ENCODE measurements at places on chromosomes 7 and 10. TPM values are rescaled to one million over a fixed set of nuclear protein-coding genes. Genes with fewer than 3 reads are reported as not detected.

GRCh38 chr10:128744092-128744491, 617.9 kb upstream of the MKI67 start:
- DNase-seq = no peak

DNA sequence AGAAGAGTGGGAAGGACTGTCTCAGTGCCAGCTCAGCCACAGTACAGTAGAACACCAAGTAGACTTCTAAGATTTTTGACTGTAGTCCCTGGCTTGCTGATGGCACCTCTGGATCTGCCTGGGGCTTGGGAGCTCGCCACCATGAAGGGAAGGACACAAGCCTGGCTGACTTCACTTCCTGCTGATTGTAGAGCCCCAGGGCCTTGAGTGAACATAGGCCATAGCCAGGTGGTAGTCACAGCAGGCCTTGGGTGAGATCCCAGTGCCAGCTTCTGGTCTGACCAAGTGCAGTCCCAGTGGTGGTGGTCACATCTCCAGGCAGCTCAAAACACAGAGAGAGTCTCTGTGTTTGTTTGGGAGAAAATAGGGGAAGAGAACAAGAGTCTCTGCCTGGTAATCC, 57.6 kb upstream of the HBP1 start:
- DNase-seq = no peak

DNA sequence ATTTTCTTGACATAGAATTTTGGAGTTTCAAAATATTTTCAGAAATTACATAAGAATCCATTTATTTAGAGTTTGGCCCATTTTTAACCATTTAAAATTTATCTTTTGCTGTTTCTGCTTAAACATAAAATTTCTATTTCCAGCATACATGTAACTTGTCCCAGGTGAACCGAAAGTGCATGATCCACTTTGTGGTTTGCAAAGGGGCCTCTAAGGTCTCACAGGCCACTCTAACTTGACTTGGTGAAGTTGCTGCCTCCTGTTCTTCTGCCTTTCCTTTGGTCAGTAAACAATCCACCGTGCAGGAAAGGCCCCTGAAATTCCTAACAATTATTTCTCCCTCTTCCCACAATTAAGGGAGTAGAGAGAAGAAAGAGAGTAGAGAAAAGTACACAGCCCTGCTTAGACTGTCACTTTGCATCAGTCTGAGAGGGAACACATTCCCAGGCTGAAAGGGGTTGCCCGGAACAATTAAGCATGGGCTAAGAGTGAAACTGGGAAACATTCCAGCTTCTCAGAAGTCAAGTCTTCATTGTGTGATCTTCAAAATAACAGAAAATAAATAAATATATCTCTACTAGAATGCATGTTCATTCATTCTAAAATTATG, 79.5 kb upstream of the SEMA3A start:
- no peak for DNase-seq

DNA sequence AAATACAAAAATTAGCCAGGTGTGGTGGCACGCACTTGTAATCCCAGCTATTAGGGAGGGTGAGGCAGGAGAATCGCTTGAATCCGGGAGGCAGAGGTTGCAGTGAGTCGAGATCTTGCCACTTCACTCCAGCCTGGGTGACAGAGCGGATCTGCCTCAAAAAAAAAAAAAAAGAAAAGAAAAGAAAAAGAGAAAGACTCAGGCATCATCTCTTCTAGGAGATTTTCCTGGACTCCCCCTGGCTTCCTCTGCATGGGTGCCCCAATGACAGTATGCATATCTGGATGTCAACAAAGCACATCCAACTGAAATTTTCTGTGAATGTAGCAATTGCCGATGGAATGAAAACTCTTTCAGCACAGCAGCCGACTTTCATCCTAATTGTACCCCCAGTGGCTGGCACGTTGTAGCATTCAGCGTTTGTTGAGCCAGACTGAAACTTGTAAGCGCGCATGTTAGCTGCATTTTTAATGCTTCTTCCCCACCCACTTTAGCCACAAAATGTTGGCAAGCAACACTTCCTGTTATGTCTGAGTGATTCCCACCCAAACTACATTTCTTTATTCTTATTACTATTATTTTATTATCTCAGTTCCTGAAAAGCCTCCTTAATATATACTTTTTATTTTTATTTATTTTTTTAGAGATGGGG, 70.2 kb downstream of the PRTFDC1 start:
- DNase-seq = no peak

GRCh38 chr10:99161165-99161564, 74.5 kb downstream of the HPSE2 start:
- no peak for DNase-seq

DNA sequence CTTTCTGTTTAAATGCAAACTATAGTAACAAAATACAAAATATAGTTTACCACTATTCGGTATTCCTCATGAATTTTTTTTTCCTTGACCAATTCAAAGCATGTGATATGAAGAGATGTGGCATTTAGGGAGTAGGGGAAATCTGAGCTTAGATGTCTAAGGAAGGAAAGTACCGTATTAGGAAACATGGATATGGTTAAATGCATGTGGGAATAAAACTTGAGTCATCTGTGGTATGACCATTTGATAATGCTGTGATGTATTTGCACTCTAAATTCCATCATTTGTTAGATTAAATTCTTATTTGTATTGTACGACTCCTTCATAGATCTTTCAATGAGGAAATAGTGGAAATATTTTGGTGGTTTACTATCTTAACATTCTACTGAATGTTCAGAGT, 19.7 kb downstream of the AHR start:
- DNase-seq = no peak

DNA sequence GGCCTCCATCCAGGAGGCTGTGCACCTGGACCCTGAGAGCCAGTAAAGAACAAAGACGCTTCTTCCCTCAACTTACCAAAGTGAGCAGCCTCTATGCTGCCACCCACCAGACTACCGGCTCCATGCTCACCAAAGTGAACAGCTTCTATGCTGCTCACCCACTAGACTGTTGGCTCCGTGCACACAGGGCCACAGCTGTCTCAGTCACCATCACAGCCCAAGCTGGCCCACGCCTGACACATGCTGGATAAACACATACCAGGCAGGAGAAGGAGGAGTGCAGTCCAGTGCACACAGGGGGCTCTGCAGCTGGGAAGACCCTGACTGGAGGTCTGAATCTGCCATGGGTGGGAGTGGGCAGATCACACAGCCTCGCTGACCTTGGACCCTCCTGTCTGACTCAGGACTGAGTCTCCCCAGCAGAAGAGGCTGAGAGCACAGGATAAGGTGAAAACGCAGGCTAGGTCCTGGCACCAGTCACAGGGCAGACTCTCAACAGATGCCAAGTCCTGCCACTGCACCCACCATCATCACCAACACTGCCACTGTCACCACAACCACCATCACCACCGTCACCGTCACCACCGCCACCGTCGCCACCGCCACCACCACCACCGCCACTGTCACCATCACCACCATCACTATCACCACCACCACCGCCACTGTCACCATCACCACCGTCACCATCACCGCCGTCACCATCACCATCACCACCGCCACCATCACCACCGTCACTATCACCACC, 130.9 kb downstream of the MAD1L1 start:
- DNase-seq = no peak

GRCh38 chr10:48273741-48274140, 755 bp downstream of the FRMPD2 start:
- DNase-seq = no peak

DNA sequence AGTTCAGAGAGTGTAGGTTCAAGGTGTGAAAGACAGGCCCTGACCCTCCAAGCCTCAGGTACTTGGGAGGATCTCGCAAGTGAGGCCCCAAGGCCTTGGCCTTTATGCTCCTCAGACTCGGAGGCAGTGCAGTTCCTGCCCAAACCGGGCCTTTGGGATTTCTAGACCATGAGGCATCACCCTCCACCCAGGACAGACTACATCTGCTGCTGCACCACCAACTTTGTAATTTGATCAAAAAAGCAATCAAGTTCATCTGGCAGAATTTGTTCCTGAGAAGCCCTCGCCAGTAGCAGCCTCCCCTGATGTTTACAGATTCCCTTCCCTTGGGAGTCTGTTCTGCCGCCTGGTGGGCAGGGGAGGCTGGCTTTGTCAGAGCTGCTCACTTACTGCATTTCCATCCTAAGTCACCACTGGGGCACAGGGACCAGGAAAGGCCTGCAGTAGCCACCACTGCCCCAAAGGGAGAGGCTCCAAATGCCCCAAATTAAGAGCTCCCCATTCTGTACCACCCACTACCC, 2.1 kb downstream of the CAMK2G start:
- DNase-seq = no peak

- no peak for DNase-seq
Measured at GRCh38 chr10:59908808-59909143, 2.4 kb upstream of the CCDC6 start.

DNA sequence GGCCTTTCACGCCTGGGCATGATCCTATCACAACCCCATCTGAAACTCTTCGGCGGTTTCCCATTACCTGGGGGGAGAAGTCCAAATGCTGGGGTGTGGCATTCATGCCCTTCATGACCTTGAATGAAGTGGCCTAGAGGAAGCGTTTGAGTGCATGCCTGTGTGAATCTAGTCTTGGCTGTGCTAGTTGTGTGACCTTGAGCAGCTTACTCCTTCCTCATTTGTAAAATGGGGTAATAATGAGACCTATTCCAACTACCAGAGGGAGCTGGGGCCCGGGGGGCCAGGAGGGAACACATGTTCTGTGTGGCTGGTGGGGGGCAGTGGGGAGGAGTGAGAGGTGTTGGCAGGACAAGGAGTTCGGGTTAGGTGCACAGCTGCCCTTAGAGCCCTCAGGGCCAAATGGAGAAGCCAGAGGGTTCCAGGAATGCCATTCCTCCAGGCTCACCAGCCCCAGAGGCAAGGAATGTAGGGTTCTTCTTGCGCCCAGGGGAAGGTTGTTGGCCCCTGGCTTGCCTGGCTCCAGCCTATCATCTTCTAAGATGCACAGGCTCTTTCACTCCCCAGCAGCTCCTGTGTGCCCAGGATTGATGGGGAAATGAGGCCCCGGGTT, 21.3 kb upstream of the TBRG4 start:
- no peak for DNase-seq

DNA sequence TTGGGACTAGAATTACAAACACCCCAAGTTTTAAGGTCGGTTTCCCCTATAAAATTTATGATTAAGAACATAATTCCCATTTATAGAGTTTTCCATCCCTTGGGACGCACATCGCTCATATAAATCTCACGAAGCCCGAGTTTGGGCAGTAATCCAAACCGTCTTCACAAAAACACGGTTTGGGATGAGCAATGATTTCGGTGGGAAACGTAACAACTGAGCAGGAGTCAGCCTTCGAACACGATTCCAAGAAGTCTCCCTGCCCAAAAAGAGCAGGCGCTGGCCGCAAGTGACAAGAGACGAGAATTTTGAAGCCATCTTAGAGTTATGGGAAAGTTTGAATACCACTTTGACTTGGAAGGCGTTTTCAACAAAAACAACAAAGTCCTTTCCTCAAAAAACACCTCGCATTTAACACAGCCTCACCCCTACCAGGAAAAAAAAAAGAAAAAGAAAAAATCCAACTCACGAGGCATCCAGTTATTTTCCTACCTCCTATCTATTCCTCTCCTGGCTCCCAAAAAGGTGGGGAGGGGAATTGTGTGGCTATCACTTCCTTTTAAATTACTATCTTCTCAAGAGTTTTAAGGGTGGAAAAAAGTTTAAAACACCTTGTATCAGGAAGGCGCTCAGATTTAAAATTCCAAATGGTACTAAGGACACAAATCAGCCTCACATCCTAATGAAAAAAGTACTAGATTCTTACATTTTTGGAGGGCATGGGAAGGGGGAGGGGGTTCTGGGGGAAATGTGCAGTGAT, 1.6 kb downstream of the SEPHS1 start:
- no peak for DNase-seq

Gene CYP2W1
- total RNA-seq = not detected

Gene IFIT3
- 35.8 TPM for total RNA-seq

Gene KLLN
- total RNA-seq = 0.54 TPM

Gene LLCFC1
- total RNA-seq = not detected

Gene WNT16
- not detected for total RNA-seq

Gene ZNF425
- total RNA-seq = 3.1 TPM

Gene OPALIN
- not detected for total RNA-seq

Gene BEND7
- 41.7 TPM for total RNA-seq

Gene WNT8B
- 0.17 TPM for total RNA-seq

Data from upper lobe of left lung (tissue), 6 donors.